ENCODE measurements at places on chromosomes 1 and 21.
A peak's percentile ranks its signal among the peaks of the same experiment; 100 is the strongest.

- DNase-seq: no peak
These were observed 52.1 kb upstream of the ETV3 start for GRCh38 chr1:157189986-157190982.

DNA sequence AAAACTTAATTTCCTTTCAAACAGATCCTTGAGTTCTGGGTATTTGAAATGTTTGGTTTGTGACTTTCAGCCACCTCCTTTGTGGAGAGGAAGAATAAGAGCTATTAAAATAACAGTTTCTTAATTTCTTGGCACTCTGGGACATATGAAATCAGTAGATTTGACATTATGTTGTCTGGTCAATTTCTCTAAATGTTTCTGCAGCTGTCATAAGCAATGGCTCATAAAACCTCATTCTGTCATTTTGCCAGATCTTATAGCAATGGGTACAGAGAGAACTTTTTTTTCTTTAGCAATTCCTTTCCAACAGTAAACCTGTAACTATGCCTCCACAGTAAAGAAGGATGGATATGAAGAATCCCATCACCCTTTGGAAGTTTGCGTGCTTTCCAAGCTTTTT lies 52.6 kb downstream of the LAMC1 start:
- DNase-seq: no peak

GRCh38 chr21:27586326-27586725 lies 619.4 kb upstream of the ADAMTS5 start:
- no peak for DNase-seq

GRCh38 chr1:76687307-76688175 lies 179.7 kb upstream of the ST6GALNAC5 start:
- DNase-seq: no peak

DNA sequence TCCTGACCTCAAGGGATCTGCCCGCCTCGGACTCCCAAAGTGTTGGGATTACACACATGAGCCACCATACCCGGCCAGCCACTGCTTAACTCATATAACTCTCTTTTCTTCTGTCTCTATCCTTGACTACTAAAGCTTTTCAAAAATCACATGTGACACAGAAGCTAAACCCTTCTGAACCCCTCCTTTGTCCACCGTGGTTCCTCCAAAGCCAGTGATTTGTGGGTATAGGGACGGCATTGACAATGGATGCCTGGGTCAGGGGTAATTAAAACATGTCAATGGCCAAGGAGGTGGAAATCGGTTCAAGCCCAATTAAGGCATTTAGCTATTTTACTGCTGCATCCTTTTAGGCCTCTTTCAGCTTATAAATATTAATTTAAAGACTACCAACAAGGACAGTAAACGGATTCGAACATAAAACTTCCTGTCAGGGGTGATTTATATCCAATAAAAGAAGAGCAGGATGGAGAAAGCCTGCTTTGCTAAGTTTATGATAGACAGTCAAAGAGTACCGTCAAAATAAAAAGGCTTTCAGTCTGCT lies 242.3 kb downstream of the GPATCH2 start:
- DNase-seq: no peak

DNA sequence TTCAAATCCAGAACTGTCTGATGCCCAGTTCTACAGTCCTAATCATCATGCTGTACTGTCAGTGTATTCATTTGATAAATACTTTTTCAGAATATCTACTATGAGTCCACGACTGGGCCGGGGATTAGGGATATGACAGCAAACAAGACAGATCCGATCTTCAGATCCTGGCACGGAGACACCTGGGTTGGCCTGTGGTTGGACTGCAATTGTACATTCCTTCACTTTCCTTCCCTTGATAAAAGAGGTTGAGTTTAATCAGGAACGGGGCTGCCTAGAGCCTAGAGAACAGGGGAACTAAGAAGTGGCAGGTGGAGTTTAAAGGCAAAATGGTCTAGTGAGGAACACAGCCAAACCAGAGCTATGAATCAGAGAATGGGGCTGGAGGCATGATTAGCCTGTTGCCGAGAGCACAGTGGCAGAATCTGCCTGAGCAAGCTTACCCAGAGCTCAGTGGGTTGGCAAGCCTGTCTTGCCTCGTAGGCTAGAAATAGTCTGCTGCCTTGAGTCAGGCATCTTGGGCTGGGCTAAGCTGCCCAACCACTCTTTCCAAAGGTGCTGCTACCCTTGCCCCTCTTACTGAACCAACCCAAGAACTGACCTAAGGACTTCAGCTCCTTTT lies 38.1 kb upstream of the PTCH2 start:
- no peak for DNase-seq

GRCh38 chr1:52238474-52238873 lies 96.6 kb downstream of the ZFYVE9 start:
- DNase-seq: no peak

- no peak for DNase-seq
These were observed 300.3 kb downstream of the NPHP4 start for GRCh38 chr1:5691795-5692509.

DNA sequence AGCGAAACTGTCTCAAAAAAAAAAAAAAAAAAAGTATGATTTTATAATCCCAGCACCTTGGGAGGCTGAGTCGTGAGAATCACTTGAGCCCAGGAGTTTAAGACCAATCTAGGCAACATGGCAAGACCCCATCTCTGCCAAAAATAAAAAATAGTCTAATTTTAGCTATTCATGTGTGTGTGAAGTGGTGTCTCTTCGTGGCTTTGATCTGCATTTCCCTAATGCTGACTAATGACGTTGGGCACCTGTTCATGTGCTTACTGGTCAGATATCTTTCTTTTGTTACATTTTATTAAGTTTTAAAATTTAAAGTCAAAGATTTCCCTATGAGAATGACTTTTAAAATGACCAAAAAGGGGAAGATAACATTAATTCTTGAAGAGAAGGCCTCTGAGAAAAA lies 31.0 kb downstream of the PSEN2 start:
- DNase-seq: no peak

GRCh38 chr1:182084487-182085316 lies 23.2 kb upstream of the ZNF648 start:
- peak; percentile 22 for DNase-seq

- no peak for DNase-seq
These were observed 16.4 kb downstream of the TEX38 start for GRCh38 chr1:46687921-46688509.

DNA sequence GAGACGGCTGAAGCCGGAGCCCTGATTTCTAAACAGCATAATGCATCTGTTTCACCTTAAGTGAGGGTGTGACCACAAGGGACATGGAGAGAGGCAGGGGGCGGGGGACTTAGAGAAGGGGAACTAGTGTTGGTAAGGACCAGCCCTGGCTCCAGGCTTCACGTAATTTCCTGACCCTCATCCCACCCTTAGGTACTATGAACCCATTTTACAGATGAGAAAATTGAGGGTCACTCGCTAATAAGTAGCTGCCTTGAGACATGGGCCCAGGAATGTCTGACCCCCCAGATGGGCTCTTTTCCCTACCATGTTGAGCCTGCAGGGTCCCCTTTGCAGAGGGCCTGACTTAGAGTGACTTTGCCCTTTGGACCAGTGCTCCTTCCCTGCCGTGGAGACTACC lies 4.7 kb downstream of the EPHA8 start:
- DNase-seq: no peak

GRCh38 chr1:161335796-161336195 lies 21.6 kb downstream of the SDHC start:
- DNase-seq: no peak

DNA sequence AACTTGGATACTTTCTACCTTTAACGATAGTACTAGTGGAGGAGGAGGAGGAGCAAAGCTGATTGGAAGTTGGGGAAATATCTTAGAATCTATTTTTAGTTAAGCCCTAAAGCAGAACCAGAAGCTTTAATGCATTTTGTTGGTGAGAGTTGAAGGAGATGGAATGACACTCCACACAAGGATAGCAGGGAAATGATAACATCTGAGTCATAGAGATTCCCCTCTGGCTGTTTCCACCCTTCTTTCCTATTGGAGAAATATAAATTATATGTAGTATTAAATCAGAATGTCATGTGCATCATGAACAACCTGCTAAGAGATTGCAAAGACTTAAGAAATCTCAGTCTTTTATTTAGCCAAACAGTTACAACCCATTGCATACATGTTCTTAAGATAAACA lies 1357.7 kb downstream of the NCAM2 start:
- DNase-seq: no peak

DNA sequence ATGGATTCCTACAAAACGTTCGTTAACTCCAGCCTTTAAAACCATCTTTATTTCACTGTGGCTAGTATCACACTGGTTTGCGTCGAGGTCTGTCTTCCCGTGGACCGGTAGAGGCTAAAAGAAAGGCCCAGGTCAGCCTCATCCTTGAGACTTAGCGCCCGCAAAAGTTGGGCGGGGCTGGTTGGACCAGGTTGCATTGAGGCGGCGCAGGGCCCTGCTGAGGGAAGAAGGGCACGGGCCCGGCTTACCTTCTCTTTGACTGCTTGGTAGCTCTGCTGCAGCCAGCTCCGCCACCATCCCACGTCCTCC lies 455 bp downstream of the BSDC1 start:
- DNase-seq: no peak

DNA sequence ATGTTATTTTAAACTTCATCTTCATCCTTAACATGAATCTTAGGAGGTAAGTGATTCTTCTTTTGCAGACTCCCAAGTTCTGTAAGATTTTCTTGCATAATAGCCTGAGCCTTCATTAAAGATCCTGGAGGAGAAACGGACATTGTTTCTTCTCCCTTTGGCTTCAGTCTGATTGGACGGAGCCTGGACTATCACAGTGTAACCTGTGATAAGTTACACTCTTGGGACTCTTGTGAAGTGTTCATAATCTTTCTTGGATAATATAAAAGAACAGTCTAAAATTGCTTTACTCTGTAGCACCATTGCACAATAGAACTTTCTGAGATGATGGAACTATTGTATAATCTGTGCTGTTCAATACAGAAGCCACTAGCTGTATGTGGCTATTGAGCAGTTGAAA lies 244.8 kb downstream of the DNM3 start:
- DNase-seq: no peak

GRCh38 chr1:10399444-10399941 lies 629 bp downstream of the PGD start:
- peak; percentile 60 for DNase-seq

- DNase-seq: no peak
These were observed 68.3 kb upstream of the KCND3 start for GRCh38 chr1:112057736-112058135.

GRCh38 chr1:220527279-220527907 lies 543 bp upstream of the MARK1 start:
- DNase-seq: no peak

DNA sequence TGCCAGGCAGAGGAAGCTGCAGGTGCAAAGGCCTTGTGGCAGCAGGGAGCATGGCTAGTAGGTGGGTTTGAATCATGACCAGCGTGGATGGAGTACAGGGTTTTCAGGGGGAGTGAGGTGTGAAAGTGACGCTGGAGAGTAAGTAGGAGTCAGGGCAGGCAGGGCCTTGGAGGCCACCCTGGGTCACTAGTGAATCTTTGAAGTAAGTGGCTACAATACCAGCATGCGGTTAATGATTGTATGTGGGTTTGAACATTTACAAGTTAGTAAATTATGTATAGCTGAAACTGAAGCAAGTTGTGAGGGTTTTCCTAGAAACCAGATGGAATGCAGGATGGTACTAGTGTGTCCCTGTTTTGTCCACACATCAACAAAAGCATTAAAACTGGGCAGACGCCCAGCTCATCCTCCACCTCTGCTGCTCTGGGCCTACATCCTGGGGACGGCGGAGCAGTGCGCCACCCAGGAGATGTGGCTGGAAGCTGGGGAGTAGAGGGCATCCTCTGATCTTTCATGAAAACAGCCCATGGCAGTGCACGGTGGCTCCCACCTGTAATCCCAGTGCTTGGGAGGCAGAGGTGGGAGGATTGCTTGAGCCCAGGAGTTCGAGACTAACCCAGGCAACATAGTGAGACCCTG lies 41.2 kb upstream of the B3GALNT2 start:
- DNase-seq: no peak

DNA sequence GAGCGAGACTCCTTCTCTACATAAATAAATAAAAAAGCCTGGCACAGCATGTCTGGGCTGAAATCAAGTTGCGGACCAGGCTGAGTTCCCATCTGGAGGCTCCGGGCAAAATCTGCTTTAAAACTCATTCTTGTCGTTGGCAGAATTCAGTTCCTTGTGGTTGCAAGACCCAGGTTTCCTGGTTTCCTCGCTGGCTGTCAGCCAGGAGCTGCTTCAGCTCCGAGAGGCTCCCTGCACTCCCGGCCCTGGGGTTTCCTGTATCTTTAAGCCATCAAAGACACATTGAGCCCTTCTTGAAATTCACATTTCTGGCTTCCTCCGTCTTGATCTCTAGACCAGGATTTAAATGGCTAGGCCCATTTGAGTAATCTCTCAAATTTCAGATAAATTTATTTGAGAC lies 20.6 kb upstream of the SCCPDH start:
- DNase-seq: no peak

GRCh38 chr21:25103500-25104207 lies 503.6 kb downstream of the MRPL39 start:
- no peak for DNase-seq
